Activated CD4-positive, CD25-positive, alpha-beta regulatory T cell (primary cell): ENCODE measurements at places on chromosomes 7 and 10.

- DNase-seq: no peak
Measured at GRCh38 chr10:129869596-129870473, 94.2 kb downstream of the EBF3 start.

- DNase-seq: no peak
Measured at GRCh38 chr7:105002-105401, 87.4 kb upstream of the FAM20C start.

DNA sequence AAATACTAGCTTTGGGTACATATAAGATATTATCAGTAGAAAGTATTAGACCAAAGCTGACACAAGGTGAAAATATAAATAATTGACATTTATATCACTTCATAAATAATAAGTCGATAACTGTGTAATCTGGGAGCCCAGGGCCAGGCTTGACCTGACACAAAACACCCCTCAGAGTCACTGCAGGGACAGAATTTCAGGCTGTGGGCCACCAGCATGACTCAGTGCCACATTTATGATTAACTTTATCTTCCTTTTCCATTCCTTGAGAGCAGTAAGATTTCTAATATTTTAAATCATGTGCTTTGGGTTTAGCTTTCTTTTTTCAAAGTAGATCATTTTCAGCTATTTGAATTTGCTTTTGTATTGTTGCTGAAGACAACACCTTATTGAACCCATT is 102.9 kb upstream of the NFE2L3 start:
- DNase-seq: no peak

DNA sequence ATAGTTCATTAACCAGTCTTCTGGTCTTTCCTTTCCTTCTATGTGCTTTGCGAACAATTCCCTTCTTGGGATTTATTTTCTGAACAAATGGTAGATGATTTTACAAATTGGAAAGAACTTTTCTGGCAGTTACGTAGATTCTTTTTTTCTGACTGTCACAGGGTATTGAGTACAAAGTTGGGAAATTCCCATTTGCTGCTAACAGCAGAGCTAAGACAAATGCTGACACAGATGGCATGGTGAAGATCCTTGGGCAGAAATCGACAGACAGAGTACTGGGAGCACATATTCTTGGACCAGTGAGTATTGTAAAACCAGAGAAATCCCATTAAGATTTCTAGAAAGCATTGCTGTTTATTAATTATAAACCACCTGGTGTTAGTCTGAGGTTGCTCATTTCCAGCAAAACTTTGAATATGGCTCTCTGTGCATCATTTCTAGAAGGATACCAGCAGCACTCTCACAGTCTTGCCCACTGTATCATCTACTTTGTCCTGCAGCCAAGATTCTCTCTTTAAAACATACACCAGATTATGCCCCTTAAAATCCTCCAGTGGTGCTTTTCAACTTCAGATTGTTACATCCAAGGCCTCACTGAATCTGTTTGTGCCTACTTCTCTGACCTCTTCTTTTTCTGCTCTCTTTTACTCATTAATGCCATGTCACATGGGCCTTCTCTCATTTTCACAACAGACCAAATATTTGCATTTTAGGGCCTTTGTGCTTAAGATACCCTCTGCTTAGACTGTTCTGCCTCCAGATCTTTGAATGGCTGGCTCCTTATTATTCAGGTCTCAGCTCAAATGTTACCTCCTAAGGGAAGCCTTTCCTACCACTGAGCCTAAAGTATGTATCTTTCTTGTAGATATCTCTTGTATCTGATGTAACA is 27.0 kb downstream of the DLD start:
- DNase-seq: no peak

GRCh38 chr10:50324046-50324445 is 72.7 kb upstream of the ASAH2 start:
- no peak for DNase-seq

- DNase-seq: no peak
Measured at GRCh38 chr10:18233775-18234174, 93.6 kb downstream of the CACNB2 start.

DNA sequence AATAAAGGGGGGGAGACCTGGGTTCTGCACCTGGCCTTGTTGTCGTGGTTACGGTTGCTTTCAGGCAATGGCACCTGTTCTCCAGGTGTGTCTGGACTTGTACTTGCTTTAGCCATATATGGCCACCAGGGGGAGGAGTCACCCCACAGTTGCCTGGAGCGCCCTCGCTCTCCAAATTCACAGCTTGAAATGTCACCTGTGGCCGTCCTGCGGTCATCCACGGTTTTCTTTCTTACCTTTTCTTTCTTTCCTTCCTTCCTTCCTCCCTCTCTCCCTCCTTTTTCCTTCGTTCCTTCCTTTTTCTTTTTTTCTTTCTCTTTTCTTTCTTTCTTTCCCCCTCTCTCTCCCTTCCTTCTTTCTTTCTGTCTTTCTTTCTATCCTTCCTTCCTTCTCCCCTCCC is 157.2 kb upstream of the ZNF92 start:
- peak; percentile 41 for DNase-seq

- DNase-seq: no peak
Measured at GRCh38 chr7:118111347-118111746, 72.6 kb upstream of the LSM8 start.

- DNase-seq: no peak
Measured at GRCh38 chr7:1886361-1887064, 216.4 kb downstream of the ELFN1 start.

GRCh38 chr7:87564296-87564963 is 36.3 kb downstream of the ABCB1 start:
- DNase-seq: no peak

GRCh38 chr10:964988-965417 is 23.2 kb upstream of the GTPBP4 start:
- DNase-seq: no peak

GRCh38 chr10:127735723-127736221 is 1.2 kb upstream of the FOXI2 start:
- DNase-seq: no peak

DNA sequence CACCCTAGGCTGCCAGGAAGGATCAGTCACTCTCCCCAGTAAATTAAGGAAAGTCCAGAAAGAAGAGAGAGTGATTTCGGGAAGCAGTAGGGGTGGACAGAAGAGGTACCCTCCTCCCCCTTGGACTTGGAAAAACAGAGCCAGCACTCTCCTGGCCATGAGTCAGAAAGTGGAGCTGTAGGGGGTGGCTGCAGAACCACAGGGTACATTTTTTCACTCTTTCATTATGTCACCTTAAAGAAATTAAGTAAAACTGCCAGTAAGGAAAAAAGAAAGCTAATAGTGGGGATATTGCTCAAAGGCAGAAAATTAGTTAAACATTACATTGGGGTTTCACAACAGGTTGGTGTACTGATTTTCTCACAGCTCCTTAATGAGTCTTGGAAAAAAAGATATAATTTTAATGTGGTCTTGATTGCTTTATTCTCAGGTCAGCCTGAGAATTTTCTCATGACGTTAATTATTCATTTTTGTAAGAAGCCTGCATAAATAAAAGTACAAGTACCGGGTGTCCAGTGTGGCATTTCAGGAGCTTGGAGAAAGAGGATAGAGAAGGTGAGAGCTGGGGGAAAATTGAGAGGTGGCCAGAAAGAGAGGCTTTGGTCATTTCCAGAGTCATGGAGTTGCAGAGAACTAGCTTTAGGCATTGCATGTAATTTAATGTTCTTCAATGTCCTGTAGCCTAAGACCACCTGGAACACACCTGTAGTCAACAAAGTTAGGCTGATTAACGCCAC is 23.2 kb upstream of the AOAH start:
- no peak for DNase-seq

- DNase-seq: no peak
Measured at GRCh38 chr7:50658696-50659095, 93.5 kb upstream of the DDC start.

DNA sequence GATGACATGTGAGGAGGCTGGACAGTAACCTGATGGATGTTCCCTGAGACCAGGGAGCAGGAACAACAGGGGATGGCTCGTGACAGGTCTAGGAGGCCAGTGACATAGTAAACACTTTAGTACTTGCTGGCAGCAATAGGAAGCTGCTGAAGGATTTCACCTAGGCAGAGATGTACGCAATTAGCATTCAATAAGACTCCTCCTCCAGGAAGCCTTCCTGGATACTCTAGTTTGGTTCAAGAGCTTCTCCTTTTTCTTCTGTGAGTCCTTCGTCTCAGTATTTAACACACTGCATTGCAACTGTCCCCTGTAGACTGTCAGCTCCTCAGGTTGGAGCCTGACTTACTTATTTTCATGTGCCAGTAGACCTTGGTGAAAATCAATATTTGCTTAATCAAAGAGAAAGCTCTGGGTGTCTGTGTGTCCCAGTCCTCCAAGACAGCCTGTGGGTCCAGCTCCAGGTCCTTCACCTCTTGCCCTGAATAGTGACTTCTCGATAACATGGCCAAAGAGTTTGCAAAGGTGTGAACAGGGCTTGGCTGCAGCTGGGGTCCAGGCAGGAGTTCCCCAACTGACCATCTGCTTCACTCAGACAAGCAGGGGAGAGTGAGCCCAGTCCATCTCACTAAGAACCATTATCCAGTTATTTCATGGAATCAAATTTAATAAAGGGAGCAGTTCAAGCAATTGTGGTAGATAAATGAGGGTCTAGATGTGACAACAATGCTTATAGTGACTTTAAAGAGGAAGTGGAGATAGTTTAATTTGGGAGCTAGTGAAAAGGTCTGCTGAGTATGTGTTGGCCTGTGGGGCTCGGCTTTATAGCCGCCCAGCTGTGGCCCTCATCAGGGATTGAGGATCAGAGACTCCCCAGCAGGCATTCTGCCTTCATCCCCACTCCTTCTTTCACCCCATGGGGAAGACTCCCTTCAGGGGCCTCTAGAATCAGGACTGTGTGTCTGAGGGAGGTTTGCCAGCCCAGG is 9.4 kb downstream of the TMEM273 start:
- no peak for DNase-seq

DNA sequence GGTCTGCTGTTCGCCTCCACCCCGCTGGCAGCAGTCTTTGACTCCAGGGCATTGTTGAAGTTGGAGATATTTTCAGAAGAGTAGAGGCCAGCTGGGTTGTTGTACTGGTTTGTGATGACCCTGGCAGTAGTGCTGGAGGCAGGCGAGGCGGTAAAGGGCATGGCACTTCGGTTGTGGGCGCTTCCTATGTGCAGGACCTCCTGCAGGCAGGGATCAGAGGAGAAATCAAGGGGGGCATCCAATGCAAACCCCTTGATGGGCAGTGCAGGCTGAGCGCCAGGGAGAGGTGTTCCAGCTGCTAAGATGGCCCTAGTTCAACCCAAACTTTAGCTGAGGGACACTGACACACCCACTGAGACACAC is 27.0 kb downstream of the PDLIM1 start:
- no peak for DNase-seq

DNA sequence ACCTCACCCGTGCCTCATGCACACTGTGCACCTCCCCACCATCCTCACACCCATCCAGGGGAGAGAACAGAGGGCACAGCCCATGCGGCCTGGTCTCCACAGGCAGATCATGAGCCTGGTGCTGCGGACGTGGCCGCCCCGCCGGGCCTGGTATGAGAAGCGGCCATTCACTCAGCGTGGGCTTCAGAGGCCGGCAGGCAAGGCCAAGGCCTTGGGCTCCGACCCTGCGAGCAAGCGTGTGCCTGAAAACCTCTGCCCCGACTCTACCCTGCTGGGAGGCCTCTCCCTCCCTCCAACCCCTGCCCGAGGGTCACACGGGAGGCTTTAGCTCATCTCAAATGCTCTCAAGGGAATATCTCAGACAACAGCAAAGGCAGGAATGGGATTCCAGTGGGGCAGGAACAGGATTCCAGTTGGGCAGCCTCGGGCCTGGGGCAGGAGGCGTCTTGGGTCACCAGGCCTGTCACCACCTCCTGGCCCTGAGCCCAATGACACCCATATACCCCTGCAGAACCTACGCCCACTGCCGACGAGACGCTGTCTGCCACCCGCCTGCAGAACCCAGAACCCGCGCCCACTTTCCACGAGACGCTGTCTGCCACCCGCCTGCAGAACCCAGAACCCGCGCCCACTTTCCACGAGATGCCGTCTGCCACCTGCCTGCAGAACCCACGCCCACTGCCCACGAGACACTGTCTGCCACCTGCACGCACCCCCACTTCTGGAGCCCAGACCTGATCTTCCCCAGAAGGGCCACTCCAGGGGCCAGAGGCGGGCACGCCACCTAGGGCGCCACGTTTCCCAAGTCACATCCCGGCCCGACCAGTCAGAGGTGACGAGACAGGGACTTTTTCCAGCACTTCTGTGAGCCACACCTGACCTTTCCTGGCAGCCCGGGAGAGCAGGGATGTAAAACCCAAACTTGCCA is 38.9 kb downstream of the ADAP1 start:
- no peak for DNase-seq

- DNase-seq: no peak
Measured at GRCh38 chr7:88500131-88500530, 193.4 kb upstream of the STEAP4 start.

DNA sequence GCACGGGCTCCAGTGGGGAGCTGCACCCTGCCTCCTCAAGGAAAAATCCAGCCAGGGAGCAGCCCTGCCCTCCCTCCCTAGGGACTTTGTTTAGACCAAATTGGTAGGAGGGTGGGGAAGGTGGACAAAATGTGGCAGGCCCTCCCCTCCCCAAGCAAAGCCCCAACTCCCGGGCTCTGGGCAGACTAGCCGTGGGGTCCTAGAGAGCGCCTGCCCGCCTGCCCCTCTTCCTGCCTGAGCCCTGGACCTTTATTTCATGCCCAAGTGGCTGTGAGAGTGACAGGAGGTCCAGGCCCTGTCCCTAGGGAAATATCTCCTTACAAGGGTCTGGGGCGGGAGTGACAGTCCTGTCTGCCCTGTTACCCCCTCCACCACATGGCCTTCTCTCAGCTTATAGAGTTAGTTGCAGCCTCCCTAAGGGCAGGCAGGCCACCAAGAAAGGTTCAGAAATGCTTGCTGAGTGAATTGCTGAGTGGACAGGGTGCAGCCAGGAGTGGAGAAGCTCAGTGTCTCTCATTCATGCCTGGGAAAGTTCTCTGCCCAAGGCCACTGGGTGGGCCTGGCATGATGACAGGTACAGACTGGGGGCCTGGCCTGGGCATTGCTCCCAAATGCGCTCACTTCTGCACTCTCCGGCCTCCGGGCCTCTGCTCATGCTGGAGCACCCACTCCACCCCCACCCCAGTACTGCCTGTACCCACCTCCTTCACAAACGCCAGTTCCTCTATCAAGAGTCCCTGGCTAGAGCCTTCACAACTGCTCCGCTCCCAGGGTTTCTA is 25.2 kb downstream of the DNAJB12 start:
- DNase-seq: no peak

GRCh38 chr10:5563321-5563961 is 38.7 kb downstream of the CALML3 start:
- DNase-seq: no peak

GRCh38 chr7:27834179-27834921 is 94.4 kb downstream of the TAX1BP1 start:
- no peak for DNase-seq

- no peak for DNase-seq
Measured at GRCh38 chr7:98864731-98865453, 4.9 kb downstream of the TMEM130 start.

DNA sequence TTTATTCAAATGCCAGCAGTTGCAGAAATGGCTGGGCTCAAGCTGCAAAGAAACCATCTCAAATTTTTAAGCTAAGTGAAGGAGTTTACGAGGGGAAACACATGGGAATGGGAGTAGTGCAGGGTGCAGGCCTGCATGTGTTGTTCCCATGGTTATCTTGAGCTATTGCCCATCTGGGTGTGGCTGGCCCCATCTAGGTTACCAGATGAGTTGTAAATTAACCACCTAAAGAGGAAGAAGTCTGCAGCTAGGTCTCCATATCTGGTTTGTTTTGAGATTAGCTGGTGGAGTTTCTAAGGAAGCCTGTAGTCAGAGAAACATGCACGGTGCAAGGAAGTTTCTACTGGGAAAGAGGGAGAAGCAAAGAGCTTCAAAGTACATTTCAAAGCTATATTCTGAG is 23.3 kb upstream of the STEAP2 start:
- no peak for DNase-seq

- no peak for DNase-seq
Measured at GRCh38 chr10:4337563-4337962, 488.4 kb upstream of the AKR1E2 start.

GRCh38 chr7:104640506-104640905 is 312.1 kb downstream of the LHFPL3 start:
- no peak for DNase-seq
